ENCODE measurements at places on chromosomes 5 and 9. TPM values are rescaled to one million over a fixed set of nuclear protein-coding genes. Genes with fewer than 3 reads are reported as not detected.

Gene SOWAHA
- not detected for total RNA-seq

Gene OLFML2A
- not detected for total RNA-seq

Gene CNTNAP3
- not detected for total RNA-seq

Gene UAP1L1
- total RNA-seq: 21.9 TPM

Gene PAX5
- 0.12 TPM for total RNA-seq
